Amygdala (tissue), 56 donors: ENCODE measurements at places on chromosomes 3 and 15.
A peak's percentile ranks its signal among the peaks of the same experiment; 100 is the strongest.

- DNase-seq = no peak
These were observed 64.1 kb downstream of the ATP13A4 start for GRCh38 chr3:193490580-193490979.

GRCh38 chr3:148026009-148026588, 616.9 kb downstream of the ZIC1 start:
- no peak for DNase-seq

DNA sequence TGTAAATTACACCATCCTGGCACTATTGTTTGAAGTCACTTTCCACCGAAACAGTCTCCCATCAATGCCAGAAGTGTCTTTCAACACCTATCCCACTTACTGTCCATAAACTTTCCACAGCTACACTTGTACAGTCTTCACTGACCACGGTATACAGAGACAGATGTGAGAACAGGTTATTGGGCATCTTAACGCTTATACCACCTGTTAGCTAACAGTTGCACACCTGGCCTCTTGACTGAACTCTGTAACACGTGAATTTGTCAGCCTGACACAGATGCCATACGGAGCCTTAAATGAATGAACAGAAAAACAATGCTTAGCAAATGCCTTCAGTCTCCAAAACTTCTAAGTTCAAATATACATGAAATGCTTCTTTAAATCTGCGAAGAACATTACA, 440.5 kb downstream of the SHQ1 start:
- no peak for DNase-seq

GRCh38 chr3:7075901-7076300, 215.0 kb downstream of the GRM7 start:
- DNase-seq = no peak

GRCh38 chr15:29100486-29101000, 169.1 kb downstream of the NSMCE3 start:
- no peak for DNase-seq

GRCh38 chr15:59039225-59039624, 51.8 kb downstream of the RNF111 start:
- DNase-seq = no peak

- peak; percentile 72 for DNase-seq
These were observed 2.0 kb downstream of the WNT5A start for GRCh38 chr3:55484801-55485791.

DNA sequence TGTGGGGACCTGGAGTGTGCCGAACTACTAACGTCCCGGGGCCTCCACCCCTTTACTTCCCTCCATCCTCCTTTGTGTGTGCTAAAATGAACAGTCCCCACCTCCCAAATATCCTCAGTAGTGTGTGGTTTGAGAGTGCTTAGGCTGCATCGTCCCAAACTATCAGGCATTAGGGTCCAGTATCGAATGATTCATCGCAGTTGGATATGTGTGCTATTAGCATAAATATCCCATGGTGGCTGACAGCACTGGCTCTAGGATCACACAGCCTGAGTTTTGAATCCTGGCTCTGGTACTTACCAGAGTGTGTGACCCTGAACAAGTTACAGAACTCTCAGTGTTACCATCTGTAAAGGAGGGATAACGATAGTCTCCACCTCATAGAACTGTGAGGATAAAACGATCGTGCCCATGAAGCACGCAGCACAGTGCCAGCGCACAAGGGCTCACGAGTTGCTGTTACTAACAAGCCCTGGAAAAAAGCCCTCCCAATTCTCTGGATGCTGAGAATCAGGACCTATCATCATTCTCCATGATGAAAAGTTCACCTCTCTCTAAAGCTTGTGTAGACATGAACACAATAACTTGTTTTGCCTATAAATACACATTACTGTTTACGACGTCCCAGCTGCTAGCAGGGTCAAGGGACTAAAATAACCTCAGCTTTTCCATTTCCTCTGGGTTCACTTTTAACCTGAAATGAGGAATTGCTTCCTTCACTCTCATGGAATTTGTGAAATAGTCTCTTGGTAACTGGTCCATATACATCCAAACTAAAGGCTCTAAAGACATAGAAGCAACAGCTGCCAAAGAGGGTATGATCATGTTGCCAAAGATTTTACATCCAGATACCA, 51.0 kb downstream of the VGLL4 start:
- DNase-seq = no peak

DNA sequence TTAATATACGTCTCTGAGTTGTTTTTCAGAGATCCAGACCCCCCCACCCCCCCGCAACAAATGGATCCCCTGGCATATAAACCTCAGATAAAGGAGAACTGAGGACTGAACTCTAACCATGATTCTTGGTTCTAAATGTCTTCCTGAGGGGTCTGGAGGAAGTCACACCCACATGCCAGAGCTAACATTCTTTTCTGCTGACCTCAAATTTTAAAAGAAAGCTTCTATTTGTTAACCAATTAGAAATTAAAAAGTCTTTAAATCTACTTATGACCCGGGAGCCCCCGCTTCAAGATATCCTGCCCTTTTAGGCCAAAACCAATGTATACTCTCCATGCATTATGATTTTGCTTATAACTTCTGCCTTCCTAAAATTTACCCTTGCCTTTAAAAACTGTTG, 188.3 kb downstream of the ECT2 start:
- no peak for DNase-seq

DNA sequence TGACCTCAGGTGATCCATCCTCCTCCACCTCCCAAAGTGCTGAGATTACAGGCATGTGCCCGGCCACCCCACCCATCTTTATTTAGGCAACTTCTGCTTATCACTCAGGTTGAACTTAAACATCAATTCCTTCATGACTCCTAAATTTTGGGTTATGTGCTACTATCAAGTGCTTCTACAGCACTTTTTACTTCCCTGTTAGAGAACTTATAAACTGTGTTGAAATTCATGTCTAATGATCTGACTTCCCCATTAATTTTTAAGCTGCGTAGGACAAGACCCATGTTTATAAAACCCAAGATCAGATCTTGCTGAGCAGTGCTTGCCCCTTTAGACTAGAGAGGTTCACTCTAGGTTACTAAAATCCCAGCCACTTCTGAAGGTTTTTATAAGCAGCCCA, 266.2 kb upstream of the TPRG1 start:
- no peak for DNase-seq
